LNCaP clone FGC (cell line): ENCODE measurements at places on chromosomes 12 and 14.
A peak's percentile ranks its signal among the peaks of the same experiment; 100 is the strongest.

DNA sequence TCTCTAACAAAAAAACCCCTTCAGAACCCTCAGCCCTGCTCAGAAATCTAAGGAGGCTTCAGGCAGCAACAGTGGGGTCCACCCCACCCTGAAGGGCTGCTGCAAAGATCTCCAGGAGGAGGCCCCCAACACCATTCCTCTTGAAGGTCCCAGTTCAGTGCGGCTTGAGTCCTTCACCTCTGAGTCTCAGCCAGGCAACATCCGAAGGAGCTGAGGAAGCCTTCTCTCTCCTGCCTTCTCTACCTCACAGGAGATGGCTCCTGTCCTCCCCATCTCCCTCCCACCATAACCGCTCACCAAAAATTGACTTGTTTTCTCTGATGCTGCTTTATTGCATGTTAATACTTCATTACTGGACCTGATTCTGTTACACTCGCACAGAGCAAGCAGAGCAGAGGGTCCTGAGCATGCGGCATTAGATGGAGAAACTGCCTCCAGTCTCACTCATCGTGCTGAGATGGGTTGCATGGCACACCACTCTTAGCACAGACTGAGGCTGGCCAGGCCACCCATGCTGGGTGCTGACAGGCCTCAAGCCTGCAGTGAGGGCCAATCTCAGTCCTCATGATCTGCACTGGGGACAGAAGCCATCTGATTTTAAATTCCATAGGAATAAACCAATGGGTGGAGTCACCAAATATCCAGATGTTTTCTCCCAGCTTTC, 224.8 kb downstream of the CACNA1C start:
- DNase-seq, result no peak

- DNase-seq, result no peak
These were observed 711 bp downstream of the MARS1 start for GRCh38 chr12:57488402-57489156.

- no peak for DNase-seq
These were observed 50.2 kb downstream of the FOXN4 start for GRCh38 chr12:109258607-109259544.

GRCh38 chr12:101885912-101886561, 8.7 kb downstream of the DRAM1 start:
- DNase-seq, result no peak

- DNase-seq, result no peak
These were observed 16.5 kb downstream of the KLHL28 start for GRCh38 chr14:44945264-44945663.

- no peak for DNase-seq
These were observed 61.1 kb downstream of the PITPNM2 start for GRCh38 chr12:123089631-123090353.

DNA sequence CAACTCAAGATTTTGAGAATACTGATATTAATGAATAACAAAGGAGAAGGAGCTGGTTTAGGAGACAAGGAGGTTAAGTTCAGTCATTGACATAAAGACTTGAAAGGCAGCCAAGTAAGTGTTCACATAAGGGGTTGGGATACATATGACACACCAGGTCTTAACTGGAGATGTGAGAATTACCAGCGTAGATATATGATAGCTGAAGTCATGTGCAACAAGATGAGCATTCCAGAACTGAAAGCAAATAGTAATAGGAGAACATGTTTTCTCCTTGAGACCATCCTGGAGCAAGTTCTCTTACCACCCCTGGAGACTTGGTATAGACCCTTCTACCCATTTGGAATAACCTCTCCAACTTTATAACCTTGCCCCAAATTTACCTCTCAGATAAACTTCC, 43.3 kb upstream of the NPFF start:
- DNase-seq, result no peak

GRCh38 chr14:102317564-102318248, 1.8 kb upstream of the ZNF839 start:
- DNase-seq, result no peak

DNA sequence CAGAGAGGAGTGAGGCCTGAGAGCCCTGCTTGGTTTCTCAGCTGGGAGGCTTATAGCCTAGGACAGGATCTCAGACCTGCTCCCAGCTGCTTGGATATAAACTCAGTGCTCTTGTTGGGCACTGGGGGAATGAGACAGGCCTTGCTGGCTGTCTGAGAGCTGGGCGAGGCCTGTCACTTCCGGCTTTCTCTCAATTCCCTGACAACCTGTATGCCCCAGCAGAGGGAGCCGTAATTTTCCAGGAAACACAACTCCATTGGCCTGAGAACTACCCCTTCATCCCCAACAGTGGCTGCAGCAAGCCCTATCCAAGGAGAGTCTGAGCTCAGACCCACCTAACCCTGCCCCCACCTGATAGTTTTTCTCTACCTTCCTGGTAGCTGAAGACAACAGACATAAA, 258.3 kb upstream of the STXBP6 start:
- DNase-seq, result no peak

DNA sequence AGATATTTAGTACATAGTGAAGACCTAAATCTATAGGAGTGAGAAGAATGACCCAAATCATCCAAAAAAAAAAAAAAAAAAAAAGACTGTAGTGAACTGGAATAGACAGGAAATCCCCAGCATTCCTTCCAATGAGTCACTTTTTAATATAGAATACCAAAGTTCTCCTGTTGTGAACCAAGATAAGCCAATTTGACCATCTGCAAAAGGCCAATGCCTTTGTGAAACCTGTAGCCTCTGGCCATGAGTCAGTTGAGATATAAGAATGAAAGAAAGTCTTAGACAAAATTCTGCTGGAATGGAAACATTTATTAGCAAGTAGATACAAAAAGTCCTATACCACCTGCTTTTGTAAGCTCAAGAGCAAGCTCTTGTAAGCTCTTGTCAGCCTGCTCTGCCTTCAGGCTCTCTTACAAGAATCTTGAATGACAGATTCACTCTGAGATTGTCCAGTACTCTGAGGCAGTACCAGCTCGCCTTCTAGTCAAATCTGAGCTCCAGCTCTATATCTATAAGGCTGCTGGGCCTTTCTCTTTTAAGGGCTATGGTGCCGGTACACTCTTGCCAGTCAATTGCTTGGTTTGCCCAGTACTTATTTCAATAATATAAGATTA, 243.0 kb upstream of the TMTC1 start:
- no peak for DNase-seq

DNA sequence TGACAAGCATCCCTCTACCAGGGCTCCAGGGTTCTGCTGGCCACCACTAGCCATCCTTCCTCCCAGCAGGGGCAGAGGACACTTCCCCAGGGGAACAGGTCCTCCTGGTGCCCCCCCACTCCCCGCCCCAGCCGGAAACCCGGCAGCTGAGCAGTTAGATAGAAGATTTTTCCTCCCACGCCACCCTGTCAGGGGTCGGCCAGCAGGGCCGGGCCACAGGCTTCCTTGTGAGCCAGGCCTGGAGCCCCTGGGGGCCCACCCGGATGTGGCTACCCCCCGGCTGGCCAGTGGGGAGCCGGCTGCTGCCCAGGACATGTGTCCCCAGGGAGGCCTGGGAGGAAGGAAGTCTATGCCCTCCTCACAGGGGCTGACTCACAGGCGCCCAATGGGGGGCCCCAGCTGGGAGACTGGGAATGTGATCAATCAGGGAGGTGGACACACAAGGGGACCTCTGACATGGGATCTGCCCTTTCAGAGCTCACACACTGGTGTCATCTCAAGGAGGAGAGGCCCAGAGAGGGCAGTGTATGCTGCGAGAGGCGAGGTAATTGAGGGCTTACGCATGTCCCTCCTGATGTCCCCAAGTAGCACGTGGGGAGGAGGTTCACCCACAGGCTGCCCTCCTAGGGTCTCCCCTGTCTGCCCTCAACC, 4.2 kb downstream of the SH2B3 start:
- no peak for DNase-seq

DNA sequence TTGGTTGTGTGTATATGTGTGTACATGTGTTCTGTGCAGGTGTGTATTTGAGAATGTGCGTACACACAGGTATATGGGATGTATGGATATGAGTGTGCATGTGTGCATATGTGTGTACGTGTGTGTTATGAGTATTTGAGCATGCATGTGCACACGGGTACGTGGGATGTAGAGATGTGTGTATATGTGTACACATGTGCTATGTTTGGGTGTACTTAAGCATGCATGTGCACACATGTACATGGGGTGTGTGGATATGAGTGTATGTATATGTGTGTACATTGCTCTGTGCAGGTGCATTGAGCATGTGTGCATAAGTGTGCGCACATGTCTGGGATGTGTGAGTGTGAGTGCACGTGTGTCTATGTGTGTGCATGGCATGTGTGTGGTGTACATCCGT, 34.3 kb upstream of the SFSWAP start:
- DNase-seq, result no peak

DNA sequence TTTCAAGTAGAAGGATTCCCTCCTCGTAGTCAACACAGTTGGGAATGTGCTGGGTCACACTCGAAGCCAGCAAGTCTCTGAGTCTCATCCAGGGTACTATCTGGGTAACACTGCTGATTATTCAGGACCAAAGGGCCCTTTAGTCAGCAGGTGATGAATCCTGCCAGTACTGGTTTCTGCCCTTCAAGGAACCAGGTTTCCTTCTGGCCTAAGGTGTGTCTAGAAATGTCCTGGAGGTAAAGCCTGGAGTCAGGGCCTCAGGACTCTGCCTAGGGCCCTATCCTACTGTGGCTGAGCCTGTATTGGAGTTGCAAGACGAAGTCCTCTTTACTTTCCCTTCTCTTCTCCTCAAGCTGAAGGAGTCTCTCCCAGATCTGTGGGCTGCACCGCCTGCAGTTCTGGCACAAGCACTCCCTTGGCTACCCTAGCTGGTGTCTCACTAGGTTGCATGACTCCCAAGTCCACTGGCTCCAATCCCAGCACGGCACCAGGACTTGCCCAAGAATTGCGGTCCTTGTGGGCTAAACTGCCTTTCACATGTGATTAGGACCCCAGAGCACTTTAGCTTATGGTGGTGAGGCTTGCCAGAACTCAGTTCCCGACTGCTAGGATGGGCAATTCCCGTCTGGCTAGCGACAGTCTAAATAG, 193.7 kb upstream of the PDE3A start:
- DNase-seq, result no peak

DNA sequence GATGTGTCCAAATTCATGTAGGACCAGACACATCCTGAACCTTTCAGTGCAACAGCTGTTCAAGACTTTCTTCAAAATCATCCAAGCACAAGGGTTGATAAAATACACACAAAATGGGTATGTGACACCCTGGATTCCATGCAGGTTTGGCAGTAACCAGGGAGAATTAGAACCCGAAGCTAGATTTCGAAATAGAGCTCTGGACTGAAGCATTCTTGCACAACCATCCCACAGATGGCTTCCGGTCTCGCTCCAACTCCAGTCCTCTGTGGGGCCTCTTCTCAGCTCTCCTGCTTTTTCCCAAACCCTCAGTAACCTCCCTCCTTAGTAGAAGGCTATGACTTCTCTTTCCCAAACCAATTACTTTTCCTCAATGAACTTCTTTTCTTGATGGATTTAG, 171.3 kb downstream of the TTC7B start:
- DNase-seq, result no peak

GRCh38 chr12:56565510-56566101, 44.0 kb downstream of the RBMS2 start:
- no peak for DNase-seq

DNA sequence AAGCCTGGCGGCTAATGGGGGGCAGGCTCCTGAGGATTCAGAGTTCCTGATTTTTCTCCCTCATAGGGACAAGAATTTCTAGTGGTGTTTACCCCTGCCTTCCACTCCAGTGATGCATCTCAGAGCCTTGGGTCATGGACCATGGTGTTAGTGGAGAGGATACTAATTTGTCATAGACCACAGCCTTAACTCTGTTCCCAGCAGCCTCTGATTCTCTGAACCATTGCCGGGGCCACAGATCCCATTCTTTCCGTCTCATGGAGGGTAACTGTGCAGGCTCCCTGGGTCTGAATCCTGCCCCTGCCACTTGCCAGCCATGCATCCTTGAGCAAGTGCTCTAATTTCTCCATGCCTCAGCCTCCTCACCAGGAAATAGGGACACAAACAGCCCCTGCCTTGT, 55.1 kb downstream of the RPH3A start:
- DNase-seq, result no peak

GRCh38 chr12:62466018-62466593, 520 bp upstream of the MON2 start:
- peak; percentile 41 for DNase-seq

GRCh38 chr12:52216807-52217206, 16.2 kb upstream of the KRT7 start:
- DNase-seq, result no peak

DNA sequence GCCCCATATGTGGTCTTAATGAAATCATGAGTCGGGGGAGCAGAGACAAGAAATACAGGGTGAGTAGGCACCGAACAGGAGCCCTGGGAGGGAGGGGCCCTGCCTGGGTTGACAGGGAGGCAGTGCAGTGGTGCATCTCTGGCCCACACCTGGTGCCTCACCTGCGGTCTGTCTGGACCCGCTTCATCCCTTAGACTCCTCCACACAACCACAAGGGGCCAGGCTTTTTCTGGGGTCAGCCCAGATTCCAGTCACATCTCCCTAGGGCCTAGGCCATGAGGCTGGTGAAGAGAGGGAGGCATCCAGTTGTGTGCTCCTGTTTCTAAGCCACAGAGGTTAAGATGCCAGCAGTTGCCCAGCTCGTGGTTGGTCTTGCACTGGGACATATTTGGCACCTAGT, 343.3 kb upstream of the FKBP4 start:
- no peak for DNase-seq

DNA sequence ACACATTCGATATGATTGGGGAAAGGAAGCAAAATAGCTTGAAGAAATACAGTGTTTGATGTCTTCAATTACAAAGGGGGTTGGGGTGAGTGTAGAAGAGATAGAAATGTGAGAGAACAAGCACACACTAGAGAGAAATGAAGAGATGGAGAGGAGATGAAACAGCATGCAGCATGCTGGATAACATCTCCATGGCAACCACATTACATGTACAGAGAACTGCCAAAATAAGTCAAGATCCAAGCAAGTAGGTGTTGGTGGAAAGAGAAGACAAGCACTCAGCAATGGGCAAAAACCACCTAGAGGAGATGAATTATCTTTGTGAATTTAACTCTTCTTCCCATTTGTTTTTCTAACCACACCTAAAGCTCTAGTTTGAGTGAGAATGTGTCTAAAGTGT, 289.8 kb downstream of the GRIN2B start:
- DNase-seq, result no peak

GRCh38 chr12:104703372-104703771, 246.6 kb downstream of the CHST11 start:
- no peak for DNase-seq

GRCh38 chr14:55578511-55578910, 1.5 kb upstream of the KTN1 start:
- DNase-seq, result no peak

GRCh38 chr12:113138826-113139225, 3.3 kb upstream of the RASAL1 start:
- DNase-seq, result no peak

- peak; percentile 50 for DNase-seq
These were observed 910.0 kb downstream of the TMEM121 start for GRCh38 chr14:106436310-106436905.

- DNase-seq, result no peak
These were observed 23.8 kb downstream of the GNS start for GRCh38 chr12:64735442-64735841.
